ENCODE measurements at places on chromosomes 3 and 15. TPM values are rescaled to one million over a fixed set of nuclear protein-coding genes. Genes with fewer than 3 reads are reported as not detected.

MEGF11 gene
- total RNA-seq = 0.63 TPM

AZI2 gene
- 57.1 TPM for total RNA-seq

GOLGA8T gene
- 0.27 TPM for total RNA-seq

SPATA12 gene
- 0.48 TPM for total RNA-seq

SPG11 gene
- 63.3 TPM for total RNA-seq

CGNL1 gene
- 2.8 TPM for total RNA-seq

KCNMB2 gene
- total RNA-seq = 3.6 TPM

RGMA gene
- 1.0 TPM for total RNA-seq

GRK7 gene
- not detected for total RNA-seq

REC114 gene
- not detected for total RNA-seq

LTK gene
- total RNA-seq = 7.9 TPM

FBN1 gene
- 35.9 TPM for total RNA-seq

SMAD3 gene
- 31.0 TPM for total RNA-seq

ATP10A gene
- 8.0 TPM for total RNA-seq

Data from kidney epithelial cell (primary cell).